ENCODE measurements at places on chromosomes 3 and 15. TPM values are rescaled to one million over a fixed set of nuclear protein-coding genes. Genes with fewer than 3 reads are reported as not detected.

Gene PPP1R2
- total RNA-seq = 113 TPM

Gene SLC22A14
- not detected for total RNA-seq

Gene EEF1AKMT4
- total RNA-seq = 1.6 TPM

Gene ROBO2
- 0.37 TPM for total RNA-seq

Gene OR5K2
- total RNA-seq = not detected

Gene ZNF660
- total RNA-seq = 1.7 TPM

Gene ACTC1
- not detected for total RNA-seq

Gene CDHR4
- 0.12 TPM for total RNA-seq

Gene FBXO40
- total RNA-seq = under 0.01 TPM

Gene CAPN3
- total RNA-seq = 0.44 TPM

Gene GOLGA6A
- total RNA-seq = not detected

Gene ACVR2B
- total RNA-seq = 2.7 TPM

Gene B4GALT4
- total RNA-seq = 36.0 TPM

All from uterine smooth muscle cell (primary cell).